ENCODE measurements at places on chromosomes 3 and 15.

- DNase-seq = no peak
Observed at GRCh38 chr3:120071259-120071658, 23.0 kb downstream of the GSK3B start.

DNA sequence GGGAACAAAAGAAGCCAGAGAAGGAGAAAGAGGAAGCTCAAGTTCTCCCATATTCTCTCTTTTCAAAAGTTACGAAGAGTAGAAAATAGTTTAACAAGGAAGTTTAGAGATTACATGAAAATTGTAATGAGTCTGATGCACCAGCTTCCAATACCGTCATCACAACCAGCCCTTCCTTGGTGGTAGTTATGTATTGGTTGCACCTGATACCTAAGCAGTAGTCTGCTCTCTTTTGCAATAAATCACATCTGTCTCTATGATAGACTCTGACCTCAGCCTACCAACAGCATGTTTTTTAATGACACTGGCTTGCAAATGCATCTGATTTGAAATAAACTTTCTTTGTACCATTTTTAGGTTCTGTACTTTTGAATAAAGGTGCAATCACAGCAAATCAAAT is 575.8 kb downstream of the FHIT start:
- no peak for DNase-seq

DNA sequence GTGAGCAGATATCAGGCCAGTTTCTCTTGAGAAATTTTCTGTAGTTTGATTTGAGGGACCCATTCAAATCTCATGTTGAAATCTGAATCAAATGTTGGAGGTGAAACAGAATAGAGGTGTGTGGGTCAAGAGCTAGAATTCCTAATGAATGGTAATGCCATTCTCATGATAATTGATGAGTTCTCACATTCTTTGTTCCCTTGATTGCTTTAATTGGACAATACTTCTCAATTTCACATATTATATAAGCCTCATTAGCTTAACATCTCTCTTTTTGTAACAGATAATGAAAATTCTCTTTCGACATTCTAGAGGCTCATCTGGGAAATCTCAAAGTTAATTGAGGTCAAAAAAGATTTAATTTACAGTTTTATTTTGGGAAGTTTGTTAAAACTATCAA is 21.9 kb upstream of the OR5H6 start:
- no peak for DNase-seq

DNA sequence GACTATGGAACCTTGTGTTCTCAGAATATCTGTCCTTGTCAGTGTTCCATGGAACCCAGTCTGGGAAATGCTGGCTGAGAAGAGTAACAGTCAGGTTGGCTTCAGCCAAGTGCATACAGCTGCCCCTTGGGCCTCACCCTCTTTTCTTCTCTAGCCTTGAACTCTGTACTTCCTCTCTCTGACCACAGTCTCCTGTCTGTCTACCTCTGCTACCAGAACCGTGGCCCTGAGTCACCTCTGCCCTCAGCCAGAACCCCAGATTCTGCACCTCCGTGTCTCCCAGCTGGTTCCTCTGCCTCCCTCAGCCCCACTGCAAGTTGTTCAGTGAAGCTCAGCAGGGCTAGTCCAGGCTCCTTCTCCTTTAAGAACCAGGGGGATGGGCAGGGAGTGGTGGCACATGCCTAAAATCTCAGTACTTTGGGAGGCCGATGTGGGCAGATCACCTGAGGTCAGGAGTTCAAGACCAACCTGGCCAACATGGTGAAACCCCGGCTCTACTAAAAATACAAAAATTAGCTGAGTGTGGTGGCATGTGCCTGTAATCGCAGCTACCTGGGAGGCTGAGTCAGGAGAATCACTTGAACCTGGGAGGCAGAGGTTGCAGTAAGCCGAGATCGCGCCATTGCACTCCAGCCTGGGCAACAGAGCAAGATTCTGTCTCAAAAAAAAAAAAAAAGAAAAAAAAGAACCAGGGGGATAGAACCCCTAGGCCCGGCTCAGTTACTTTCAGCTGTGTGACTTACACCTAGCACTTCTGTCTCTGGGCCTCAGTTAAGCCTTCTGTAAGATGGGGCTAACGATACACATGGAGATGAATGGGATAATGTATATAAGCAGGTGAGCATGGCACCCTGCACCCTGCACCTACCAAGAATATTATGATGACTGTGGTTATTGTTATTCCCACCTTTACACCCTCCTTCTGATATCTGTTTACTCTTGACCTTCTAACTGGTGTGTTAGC is 24.3 kb upstream of the TATDN2 start:
- no peak for DNase-seq

DNA sequence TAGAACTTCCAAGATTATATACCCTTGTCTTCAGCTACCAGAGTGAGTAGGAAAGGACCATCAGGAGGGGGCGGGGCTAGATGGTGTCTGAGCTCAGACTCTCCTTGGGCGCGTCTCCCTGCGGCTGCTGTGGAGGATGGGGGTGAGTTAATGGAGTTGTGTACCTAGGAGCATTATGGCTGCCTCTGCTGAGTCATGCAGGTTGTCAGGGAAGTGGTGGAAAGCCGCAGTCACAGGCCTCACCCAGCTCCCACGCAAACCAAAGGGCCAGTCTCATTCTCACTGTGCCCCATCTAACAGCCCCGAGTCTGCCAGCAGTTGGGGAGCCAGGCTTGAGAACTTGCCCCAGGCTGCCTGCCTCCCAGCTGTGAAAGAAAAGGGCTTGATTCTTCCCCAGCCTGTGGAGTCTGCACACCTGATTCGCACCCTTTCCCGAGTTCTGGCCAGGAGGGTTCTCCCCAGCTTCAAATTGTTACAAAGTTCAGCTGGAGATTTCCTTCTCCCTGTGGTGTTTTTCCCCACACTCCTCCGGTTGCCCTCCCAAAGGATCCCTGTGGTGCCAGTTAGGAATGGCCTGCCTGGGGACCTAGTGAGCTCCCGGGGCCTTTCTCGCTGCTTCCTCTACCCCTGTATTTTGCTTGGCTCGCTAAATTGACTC is 143.3 kb downstream of the HCN4 start:
- DNase-seq = no peak

All from activated CD8-positive, alpha-beta memory T cell treated with anti-CD3 and anti-CD28 coated beads for 48 hours (primary cell).